ENCODE measurements at places on chromosomes 2 and 18.

DNA sequence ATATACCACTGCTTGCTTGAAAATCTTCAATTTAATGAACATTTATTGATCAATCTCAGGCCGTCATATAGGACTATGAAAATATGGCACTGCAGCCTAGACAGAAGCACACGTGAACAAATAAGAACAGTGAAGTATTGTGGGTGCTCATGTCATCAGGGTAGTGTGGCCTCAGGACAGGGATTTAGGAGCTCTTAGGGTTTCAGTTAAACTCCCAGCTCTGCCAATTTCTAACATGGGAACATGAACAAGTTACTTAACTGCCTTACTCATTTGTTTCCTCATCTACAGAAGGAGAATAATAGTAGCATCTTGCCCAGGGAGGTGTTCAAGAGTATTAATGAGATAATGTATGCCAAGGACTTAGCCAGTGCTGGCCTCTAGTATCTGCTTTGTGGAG lies 146.0 kb upstream of the MAP3K20 start:
- no peak for DNase-seq

- DNase-seq, result no peak
These were observed 100.7 kb downstream of the MAIP1 start for GRCh38 chr2:200056105-200056504.

DNA sequence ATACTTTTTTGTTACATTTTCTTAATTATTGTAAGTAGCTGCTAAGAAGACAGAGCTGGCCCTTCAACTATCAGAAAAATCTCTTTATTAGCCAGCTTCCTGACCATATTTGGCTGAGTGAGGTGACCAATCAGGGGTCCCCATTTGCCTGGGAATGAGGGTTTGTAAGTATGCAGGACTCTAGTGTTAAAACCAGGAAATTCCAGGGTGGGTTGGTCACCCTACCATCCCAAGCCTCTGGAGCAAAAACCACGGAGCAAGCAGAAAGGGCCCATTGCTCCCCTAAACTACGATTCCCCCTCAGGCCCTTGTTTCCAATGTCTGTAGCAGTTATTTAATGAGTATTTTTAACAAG lies 165.6 kb upstream of the NCKAP5 start:
- peak; percentile 77 for DNase-seq

GRCh38 chr2:233307565-233307964 lies at the start of gene SAG:
Gene SAG, plus strand, starts transcription at chr2:233307816. Its CDS starts 1,374 bp downstream, at chr2:233309190.
- no peak for DNase-seq

GRCh38 chr2:60821587-60822302 lies 59.6 kb upstream of the REL start:
- DNase-seq, result no peak

DNA sequence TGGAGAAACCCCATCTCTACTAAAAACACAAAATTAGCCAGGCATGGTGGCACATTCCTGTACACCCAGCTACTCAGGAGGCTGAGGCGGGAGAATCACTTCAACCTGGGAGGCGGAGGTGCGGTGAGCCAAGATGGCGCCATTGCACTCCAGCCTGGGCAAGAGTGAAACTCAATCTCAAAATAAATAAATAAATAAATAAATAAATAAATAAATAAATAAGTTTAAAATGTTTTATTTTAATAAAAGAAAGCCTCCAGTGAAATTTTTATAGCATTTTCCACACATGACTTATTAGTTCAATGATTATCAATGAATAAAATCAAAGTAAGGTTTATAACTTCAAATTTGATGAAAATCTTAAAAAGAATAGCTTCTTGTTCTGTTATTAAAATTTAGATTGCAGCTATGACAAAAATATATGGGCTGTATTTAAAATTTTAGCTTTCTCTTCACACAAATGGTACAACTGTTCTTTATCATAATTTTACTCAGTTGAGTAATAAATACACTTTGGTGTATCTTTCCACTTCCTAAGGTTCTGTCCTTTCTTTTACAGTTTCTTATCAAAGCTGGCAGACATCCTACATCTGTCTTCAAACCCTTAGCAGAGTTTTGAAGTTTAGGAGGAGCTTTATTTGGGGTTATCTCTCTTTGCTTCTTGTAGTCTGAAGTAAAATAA lies 78.4 kb upstream of the ZSWIM2 start:
- DNase-seq, result no peak

DNA sequence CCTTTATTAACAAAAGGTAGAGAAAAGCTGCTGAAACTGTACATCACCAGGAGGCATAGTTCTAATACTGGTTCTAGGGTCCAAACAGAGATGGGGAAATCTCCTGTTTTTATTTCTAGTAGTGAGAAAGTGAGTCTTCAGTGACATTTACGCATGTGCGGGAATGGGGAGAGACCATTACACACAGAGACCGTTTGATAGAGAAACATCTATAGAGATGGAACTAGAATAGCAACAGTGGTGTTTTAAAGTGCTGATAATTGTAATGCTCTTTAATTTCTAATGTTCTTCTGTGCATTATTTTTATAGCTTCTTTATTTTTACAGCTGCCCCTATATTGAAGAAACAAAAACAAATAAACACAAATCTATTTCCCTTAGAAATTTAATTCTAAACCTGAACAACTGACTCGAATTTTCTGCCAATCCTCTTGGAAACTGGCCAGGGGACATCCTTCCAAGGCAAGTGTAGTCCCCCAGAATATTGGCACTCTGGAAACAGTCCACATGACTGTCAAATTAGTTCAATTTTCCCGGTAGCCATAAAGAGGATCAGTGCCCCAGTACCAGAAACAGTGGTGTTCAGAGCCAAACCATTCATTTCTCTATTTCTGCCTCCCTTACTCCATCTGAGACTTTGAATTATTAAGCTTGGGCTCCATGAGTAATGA lies 260.9 kb downstream of the ICOS start:
- DNase-seq, result no peak

GRCh38 chr2:211181626-211182025 lies 625.2 kb downstream of the CPS1 start:
- no peak for DNase-seq

DNA sequence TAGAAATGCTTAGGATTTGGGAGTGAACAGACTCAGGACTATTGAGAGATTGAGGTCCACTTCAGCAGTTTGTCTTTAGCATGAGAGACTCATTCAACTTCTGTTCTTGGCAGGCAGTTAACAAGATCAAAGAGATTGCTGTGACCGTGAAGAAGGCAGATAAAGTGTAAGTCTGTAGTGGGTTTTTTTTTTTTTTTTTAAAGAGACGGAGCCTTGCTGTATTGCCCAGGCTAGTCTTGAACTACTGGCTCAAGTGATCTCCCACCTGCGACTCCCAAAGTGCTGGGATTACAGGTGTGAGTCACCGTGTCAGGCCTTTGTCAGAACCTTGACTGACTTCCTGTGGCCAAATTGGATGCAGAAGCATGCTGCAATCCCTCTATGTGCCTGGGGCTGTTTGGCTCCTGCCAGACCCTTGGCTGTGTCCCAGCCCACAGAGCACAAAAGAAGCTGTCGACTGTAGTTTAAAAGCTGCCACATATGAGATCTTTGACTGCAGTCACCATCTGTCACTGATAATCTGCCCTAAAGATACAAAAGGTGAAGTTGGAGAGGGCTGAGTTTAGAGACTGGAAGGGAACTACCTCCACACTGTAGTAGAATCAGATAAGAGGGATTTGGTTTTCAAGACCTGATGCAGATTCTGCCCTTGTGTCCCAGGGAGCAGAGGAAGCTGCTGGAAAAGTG lies 9.9 kb downstream of the CCT7 start:
- DNase-seq, result no peak

GRCh38 chr2:202317080-202317857 lies 51.7 kb downstream of the NOP58 start:
- peak; percentile 92 for DNase-seq

DNA sequence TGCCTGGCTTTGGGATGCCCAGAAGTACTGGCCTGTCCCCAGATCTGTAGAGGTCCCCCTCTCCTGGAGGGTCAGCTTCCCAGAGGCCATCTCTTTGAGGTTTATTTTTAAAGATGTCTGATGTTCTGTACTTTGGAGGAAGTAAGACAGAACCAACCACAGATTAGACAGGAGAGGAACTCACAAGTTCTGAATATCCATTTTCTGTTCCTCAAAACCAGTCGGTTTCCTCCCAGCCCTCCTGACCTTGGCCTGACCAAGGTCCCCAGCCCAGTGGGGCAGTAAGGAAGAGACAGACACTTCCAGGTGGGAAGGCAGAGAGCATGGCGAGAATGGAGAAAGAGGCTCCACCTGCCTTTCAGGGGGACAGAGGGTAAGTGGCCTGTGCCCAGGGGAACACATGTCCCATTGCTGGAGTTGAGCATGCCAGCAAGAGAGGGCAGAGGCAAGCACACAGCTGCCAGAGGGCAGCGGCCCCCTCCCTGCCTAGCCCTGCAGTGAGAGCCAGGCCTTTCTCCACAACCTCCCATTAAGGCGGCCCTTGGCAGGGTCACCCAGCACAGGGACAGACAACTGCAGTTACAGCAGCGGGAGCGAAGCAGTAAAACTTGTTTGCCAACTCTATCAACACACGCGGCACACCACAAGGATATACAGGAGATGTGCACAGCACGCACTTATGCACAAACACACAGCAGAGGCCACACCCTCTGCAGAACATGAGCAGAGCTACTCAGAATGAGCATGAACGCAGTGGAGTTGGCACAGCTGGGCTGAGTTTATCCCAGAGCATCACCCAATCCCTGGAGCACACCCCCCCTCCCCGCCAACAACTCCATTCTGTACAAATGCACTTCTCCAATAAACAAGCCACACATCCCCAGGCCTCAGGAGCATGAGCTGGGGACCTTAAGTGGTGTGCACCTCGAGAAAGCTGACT lies 18.5 kb upstream of the SEMA4C start:
- DNase-seq, result no peak

GRCh38 chr2:84846041-84846663 lies 34.7 kb downstream of the TRABD2A start:
- DNase-seq, result no peak

- DNase-seq, result no peak
These were observed 7.3 kb downstream of the ACMSD start for GRCh38 chr2:134845719-134846118.

- DNase-seq, result no peak
These were observed 270.7 kb downstream of the HAUS1 start for GRCh38 chr18:46374850-46375249.

- DNase-seq, result no peak
These were observed 259.0 kb downstream of the PAX3 start for GRCh38 chr2:222039821-222040220.

GRCh38 chr2:176747506-176747905 lies 465.1 kb upstream of the HNRNPA3 start:
- no peak for DNase-seq

- DNase-seq, result no peak
These were observed 140.6 kb downstream of the CCDC148 start for GRCh38 chr2:158315803-158316414.
